ENCODE measurements at places on chromosomes 11 and 22. TPM values are rescaled to one million over a fixed set of nuclear protein-coding genes. Genes with fewer than 3 reads are reported as not detected.
A peak's percentile ranks its signal among the peaks of the same experiment; 100 is the strongest.

DNA sequence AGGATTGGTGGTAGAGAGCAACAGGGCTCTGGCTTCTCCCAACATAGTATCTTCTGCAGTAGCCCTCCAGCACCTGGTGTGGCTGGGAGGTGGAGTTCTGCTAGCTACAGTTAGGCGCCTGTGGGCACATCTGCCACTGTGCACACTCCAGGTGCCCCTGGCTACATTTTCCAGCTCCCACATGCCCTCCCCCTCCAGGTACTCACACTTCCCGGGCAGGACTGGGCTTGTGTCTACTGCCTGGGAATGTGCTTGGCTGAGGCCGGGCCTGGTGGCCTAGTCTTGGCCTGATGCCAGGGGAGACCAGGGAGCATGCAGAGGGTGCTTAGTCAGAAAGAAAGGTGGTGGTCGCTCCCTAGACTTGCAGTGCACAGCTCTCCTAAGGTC lies 15.8 kb downstream of the PHLDB1 start:
- DNase-seq, result no peak

DNA sequence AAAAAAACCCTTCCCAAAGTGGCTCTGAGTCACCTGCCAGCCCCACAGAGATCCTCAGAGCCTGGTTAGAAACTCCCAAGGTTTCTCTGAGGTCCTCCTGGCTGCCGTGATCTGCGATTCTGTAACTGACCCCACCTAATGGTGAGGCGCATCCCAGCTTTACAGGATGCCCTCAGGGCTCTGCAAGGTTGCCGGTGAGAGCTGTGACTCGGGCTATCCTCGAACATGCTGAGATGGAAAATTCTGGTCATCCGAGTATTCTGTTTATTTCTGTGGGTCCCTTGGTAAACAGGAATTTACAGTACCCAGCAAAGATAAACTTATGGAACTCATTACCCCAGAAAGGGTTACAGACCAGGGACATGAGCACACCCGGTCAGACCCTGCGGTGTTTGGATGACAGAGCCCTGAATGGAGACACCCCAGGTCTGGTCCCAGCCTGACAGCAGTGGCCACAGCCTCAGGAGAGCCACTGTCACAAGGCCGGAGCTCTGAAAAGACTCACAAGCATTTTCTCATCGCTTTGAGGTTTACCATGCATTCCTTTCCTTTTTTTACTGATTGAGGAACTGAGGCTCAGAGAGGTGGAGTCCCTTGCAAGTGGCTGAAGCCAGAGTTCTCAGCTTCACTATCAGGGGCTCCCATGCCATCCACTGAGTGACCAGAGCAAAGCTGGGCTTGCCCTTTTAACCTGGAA lies 22.2 kb downstream of the LIF start:
- DNase-seq, result no peak

GRCh38 chr11:108512708-108513107 lies 14.5 kb upstream of the POGLUT3 start:
- no peak for DNase-seq

The SULT4A1 gene
- not detected for total RNA-seq

The NRIP3 gene
- 0.05 TPM for total RNA-seq

DNA sequence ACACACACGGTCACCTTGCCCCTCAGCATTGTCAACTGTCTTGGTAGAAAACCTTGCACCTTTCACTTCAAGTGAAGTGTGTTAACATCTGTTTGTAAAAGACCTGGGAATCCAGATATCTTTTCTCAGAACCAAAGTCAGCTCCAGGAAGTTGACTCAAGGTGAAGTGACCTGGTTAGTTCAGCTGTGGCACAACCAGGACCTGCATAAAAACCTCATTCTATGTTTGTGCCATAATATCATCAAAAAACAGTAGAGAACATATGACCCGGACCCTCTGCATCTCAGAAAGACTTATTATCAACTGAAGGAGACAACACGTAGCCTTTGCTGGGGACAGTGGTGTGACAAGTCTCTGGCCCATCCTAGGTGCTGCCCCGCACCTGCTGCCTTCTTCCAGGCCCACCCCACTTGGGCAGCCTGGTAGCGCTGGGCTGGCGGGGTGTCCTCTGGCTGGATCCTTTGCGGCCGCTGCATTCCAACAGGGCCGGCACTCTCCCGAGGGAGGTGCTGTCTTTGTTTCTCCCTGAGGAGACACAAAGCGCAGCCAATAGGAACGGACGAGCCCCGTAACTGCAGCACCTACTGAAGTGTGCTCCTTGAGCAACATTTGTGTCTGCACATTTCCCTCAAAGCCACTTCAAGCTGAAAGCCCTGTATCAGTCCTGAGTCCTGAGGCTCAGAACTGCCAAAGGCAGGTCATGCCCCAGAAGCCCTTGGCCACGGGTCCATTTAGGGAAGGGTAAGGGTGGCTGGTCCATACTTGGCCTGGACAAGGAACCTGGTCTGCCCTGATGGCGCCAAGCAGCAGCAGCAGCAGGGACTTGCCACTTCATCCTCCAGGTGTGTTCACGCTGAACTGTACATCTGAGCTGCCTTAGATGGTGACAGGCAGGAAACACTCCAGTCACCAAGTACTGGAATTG lies 25.2 kb downstream of the LRRC74B start:
- no peak for DNase-seq

- DNase-seq, result no peak
Observed at GRCh38 chr22:21714786-21715185, 20.8 kb downstream of the YPEL1 start.

DNA sequence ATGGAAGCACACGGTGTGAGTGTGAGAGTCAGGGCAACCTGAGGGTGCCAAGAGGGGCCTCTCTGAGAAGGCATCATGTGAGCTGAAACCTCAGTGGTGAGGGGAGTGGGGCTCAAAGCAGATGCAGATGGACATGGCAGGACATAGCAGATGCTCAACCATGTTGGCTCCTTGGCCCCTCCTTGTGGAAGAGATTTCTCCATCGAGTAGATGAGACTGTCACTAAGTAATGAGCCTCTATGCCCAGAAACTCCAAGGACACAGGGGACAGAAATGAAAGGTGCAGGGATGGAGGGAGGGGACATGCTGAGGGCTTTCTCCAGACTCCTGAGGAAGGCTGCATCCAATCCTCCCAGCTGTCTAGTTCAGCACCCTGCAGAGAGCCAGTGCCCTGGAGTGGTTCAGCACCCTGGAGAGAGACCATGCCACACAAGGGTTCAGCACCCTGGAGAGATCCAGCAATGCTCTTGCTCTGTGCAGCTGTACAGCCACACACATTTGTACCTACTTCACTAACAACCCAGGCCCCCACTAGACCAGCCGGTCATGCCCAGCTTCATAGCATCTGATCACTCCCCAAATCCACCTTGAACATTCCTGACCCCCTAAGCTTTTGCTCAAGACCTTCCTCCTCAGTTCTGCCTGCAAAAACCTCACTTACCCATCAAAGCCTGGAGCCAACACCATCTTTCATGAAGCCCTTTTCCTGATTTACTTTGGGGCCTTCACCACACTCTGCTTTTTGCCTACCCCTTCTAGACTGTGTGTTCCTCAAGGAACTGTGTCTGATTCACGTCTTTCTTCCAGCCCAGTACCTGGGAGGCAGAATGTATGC lies 252.0 kb downstream of the CTTN start:
- peak; percentile 51 for DNase-seq

- DNase-seq, result no peak
Observed at GRCh38 chr11:85799142-85799541, 11.8 kb downstream of the SYTL2 start.

DNA sequence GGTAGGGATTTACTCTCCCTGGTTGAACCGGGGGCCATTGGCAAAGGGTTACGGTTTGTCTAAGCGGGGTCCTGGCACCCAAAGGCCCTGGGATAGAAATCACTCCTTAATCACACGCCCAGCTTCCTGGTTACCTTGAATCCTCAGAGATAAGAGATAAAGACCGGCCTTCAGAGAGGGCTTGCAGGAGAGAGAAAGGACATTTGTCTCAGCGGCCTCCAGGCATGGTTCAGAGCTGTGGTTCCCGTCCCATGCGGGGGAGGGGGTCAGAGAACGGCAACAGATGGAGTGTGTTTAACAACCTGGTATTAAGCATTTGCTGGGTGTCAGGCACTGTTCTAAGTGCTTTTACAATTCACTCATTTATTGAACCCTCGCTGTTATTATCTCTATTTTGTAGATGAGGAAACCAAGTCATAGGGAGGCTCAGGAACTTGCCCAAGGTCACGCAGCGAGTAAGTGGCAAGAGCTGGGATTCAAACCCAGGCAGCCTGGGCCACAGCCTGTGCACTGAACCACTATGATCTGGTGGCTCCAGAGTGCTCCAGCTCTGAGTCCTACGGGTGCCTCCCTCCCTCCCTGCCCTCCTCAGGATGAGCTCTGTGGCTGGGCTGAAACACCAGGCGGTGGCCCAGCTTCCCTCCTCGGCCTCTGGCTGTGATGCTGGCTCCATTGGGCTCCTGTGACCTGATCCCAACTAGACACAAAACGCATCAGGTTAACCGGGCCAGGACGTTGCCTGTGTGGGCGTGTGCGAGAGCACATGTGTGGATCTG lies 18.6 kb downstream of the LRRC10B start:
- DNase-seq, result no peak

The UBQLN3 gene
- not detected for total RNA-seq

DNA sequence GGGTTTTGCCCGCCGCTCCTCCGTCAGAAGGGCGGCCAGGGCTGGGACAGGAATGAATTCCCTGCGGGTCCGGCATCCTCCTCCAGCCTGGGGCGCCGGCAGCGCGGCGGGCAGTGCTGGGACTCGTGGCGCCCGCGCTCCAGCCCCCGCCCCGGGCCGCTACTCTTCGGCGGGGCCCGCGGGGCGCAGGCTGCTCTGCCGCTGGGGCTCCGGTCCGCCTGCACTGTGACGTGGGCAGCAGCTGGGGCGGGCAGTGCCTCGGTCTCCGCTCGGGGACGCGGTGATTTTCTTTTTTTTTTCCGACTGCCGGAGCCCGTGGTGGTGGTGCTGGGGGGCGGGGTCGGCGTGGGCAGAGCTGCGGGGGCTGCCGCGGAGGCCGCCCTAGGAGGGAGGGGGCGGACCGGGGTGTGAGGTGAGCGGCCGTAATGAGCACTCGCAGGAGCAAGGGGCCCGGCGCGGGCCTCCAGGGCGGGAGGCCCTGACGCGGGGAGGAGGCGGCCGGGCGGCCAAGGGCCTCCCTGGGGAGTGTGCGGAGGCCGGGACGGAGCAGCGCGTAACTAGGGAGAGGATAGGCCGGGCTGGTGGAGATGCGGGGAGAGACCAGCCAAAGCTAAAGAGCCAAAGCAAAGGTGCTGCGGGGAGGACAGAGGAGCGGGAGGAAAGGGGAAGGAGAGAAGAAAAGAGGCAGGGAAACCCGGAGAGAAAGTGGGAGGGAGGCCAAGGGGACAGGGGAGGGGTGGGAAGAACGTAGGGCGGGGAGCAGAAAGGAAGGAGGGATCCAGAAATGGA lies 73.3 kb upstream of the ZBED5 start:
- DNase-seq, result peak; percentile 47

The EIF3D gene
- total RNA-seq, result 34.5 TPM

DNA sequence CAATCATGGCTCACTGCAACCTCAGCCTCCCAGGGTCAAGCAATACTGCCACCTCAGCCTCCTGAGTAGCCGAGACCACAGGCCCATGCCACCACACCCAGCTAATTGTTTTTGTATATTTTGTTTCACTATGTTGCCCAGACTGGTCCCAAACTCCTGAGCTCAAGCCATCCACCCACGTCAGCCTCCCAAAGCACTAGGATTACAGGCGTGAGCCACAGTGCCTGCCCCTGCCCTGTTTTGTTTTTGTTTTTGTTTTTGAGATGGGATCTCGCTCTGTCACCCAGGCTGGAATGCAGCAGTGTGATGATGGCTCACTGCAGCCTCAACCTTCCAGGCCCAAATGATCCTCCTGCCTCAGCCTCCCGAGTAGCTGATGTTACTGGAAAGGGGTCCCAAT lies 53.5 kb downstream of the TUG1 start:
- no peak for DNase-seq

The SLC25A45 gene
- 14.5 TPM for total RNA-seq

DNA sequence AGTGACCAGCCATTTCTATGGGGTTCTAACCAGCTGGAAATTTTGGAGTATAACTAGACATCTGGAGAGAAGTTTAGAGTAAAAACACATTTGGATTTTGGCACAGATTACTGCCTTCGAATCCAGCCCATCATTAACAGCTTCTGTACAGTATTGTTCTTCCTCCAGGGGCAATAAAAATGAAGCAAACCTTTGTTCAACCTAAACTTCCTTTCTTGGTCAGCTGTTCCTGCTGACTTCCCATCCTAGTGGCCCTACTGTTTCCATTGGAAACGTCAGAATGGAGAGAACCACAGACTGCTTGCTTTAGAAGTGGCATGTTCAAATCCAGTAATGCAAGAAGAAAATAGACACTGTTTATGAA lies 203.7 kb upstream of the MTMR2 start:
- no peak for DNase-seq

- DNase-seq, result no peak
Observed at GRCh38 chr11:114172871-114173444, 113.4 kb downstream of the ZBTB16 start.

DNA sequence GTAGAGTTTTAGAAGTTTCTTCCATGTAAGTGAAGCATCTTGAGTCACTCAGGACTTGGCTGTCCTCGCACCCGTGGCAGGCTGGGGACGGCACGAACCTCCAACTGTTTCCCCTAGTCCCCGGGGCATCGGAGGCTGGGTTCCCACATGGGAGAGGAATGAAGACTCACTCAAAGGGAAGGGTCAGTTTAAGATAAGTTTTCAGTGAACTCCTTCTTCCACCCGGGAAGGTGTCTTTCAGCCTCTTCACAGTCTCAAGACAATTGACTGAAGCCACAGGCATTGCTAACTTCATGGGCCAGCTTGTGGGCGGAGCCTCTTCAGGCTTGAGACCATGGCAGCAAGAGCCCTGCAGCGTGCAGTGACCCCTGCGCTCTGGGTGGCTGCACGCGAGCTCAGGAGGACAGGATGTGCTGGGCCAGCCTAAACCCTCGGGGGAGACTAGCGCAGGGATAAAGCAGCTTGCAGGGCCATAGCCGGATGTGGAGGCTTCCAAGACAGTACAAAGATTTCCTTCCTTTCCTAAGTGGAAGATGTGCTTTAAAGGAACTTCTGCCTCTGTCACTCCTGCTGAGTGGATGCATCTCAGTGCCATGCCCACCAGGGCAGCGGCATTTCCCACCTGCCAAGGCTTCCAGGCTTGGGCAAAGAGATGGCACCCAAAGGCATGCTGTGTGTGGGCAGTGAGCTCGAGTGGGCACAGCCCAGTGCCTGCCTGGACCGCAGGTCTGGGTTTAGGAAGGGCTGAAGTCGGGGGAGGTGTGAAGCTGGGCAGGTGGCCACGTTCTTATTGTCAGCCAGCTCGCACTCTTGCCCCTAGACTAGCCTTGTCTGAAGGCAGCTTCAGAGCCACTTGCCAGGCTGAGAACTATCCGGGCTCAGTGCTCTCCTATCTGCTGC lies 32.9 kb downstream of the PPIL2 start:
- no peak for DNase-seq

DNA sequence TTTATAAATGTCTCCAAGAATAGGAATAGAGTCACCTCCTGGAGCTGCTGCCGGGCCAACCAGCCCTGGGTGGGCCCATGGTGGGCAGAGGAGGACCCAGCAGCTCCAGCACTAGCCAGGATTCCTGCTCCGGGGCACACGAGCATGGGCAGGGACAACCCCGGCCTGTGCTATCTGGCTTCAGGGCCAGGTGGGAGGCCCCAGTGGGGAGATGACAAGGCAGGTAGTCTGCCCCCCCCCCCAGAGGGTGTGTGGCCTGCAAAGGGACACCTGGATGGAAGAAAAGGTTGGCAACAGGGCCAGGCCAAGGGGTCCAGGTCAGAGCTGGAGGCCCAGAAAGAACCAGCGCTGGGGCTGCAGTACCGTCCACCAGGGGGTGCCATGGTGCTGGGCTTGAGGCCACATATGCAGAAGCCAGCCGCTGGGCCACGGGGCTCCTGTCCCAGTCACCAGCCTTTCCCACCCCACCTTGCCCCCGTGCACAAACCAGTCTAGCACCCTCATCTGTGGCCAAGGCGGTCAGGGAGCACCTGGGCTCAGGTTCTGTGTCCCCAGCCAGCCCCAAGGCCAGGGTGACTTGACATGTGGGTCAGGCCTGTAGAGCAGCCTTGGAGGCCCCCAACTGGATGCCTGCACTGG lies 3.4 kb downstream of the TSPAN32 start:
- DNase-seq, result peak; percentile 88
